Fibroblast of the aortic adventitia (primary cell): ENCODE measurements at places on chromosomes 5 and 9. TPM values are rescaled to one million over a fixed set of nuclear protein-coding genes. Genes with fewer than 3 reads are reported as not detected.

GLRA1 gene
- not detected in 2 replicates for total RNA-seq

PKD2L2 gene
- not detected in 2 replicates for total RNA-seq

SPINK7 gene
- 0.41 TPM in 1 of 2 replicates, not detected in the other for total RNA-seq

GPX8 gene
- total RNA-seq: 79.7 and 244 TPM in 2 replicates

VLDLR gene
- total RNA-seq: 12.7 and 41.3 TPM in 2 replicates

C9 gene
- total RNA-seq: not detected in 2 replicates

C6 gene
- total RNA-seq: 0.27 and 3.4 TPM in 2 replicates

SAPCD2 gene
- 0.41 and 1.5 TPM in 2 replicates for total RNA-seq

FBN2 gene
- 19.8 and 45.1 TPM in 2 replicates for total RNA-seq

BAAT gene
- total RNA-seq: not detected in 2 replicates

RASEF gene
- total RNA-seq: 0.27 and 0.41 TPM in 2 replicates

OXCT1 gene
- 35.7 and 36.4 TPM in 2 replicates for total RNA-seq

SLC6A18 gene
- total RNA-seq: not detected in 2 replicates

RLN2 gene
- total RNA-seq: not detected in 2 replicates

IL5 gene
- not detected in 2 replicates for total RNA-seq

LURAP1L gene
- 47.5 and 48.2 TPM in 2 replicates for total RNA-seq

PTGES gene
- 6.9 and 30.9 TPM in 2 replicates for total RNA-seq

TSSK1B gene
- total RNA-seq: 1.4 TPM in 1 of 2 replicates, not detected in the other

PCDHGA7 gene
- total RNA-seq: 2.9 and 8.4 TPM in 2 replicates

STK32A gene
- 2.3 and 26.0 TPM in 2 replicates for total RNA-seq

TAF11L4 gene
- total RNA-seq: not detected in 2 replicates

DHFR gene
- 13.2 and 49.5 TPM in 2 replicates for total RNA-seq

DOLK gene
- 17.6 and 27.4 TPM in 2 replicates for total RNA-seq

FSTL4 gene
- total RNA-seq: not detected in 2 replicates

PALM2AKAP2 gene
- total RNA-seq: 4.2 and 5.0 TPM in 2 replicates

SLC31A1 gene
- 15.2 and 32.9 TPM in 2 replicates for total RNA-seq

ARHGEF39 gene
- 3.9 TPM in 1 of 2 replicates, not detected in the other for total RNA-seq

MLANA gene
- total RNA-seq: not detected in 2 replicates
